ENCODE measurements at places on chromosomes 4 and X.

- no peak for DNase-seq
These were observed 34.0 kb upstream of the BMP15 start for GRCh38 chrX:50876551-50876950.

GRCh38 chr4:140643571-140644055 is 74.9 kb upstream of the UCP1 start:
- DNase-seq = no peak

DNA sequence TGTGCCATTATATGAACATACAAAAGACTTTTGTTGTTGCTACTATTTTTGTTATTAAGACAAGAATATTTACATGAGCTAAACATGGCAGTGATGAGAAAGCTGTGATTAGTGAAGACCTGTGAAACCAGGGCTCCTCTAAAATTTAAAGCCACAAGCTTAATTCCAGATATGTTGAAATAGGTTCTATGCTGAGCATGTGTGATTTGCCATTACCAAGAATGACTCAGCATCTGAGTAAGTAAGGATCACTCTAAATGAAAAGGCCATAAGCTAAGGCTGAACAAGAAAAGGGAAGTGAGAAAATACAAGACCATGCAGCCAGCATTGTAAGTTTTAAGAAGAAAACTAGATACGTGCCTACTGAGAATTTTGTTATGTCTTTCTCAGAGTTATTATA is 75.9 kb upstream of the CAMK2D start:
- DNase-seq = no peak

DNA sequence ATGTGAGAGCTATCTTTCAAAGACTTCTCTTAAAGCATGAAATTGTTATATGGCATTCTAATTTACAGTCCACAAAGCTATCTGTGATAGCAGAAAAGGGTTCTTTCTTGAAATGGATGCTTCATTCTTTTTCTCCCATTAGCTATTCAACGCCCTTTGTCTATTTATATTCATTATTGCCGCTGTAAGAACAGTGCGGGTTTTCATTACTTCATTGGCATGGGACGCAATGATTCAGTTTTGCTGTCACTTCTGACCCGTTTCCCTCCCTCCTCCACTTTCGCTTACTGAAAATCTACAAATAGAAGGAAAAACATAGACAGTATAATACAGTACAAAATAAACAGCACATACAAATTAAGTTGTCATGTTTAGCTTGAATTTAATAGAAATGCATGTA is 394.6 kb downstream of the PCDH7 start:
- no peak for DNase-seq

DNA sequence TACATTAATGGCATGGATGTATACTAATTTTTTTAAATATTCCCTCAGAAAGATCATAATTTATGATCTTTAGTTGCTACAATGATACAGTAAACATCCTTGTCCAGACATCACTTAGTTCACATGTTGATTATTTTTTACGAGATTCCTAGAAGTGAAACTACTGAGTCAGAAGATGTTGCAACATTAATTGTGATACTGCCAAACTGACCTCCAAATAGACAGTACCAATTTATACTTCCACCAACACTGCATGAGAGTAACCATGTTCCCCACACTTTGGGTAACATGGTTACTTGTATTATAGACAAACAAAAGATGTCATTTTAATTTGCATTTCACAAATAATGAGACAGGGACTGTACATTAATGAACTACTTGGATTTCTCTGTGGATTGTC is 19.6 kb downstream of the RCHY1 start:
- no peak for DNase-seq

GRCh38 chr4:148069086-148069894 is 337.4 kb downstream of the ARHGAP10 start:
- no peak for DNase-seq

GRCh38 chr4:102036619-102037376 is 246.3 kb downstream of the BANK1 start:
- DNase-seq = no peak

DNA sequence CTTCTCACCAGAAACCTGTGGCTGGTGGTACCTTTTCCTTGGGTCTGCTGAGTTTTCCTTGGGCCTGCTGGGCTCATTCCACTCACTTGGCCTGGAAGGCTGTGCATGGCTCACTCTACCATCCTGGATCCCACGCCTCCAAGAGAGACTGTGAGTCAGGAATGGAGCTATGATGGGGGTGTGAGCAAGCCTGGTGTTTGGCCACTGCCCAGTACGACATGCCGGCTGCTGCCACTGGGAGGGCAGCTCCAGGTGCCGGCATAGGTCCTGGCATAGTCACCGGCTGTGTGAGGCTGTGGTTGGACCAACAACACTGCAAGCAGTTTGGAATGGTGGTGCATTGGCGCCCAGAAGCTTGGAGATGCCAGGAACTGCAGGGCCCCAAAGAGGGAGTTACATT is 721.7 kb downstream of the PCDH18 start:
- no peak for DNase-seq

GRCh38 chr4:38131371-38132091 is 171.3 kb downstream of the PTTG2 start:
- DNase-seq = no peak

GRCh38 chrX:44036336-44036735 is 63.1 kb upstream of the NDP start:
- DNase-seq = peak; percentile 10

DNA sequence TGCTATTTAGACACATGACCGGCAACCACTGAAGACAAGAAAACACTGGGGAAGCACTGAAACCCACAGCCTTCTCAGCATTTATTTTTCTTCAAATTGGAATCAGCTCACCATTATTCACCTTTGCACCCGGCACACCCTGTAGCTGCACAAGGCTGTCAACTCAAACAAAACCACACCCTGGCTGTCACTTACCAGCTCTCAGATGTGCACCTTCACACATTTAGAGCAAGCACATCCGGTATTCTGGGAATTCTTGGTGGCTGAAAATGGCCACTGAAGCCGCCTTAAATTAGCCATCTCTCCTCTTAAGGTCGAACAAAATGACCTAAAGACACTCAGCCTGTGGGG is 5.9 kb downstream of the ZFYVE28 start:
- DNase-seq = no peak

- DNase-seq = no peak
These were observed 947.8 kb downstream of the C4orf33 start for GRCh38 chr4:130043732-130044160.

DNA sequence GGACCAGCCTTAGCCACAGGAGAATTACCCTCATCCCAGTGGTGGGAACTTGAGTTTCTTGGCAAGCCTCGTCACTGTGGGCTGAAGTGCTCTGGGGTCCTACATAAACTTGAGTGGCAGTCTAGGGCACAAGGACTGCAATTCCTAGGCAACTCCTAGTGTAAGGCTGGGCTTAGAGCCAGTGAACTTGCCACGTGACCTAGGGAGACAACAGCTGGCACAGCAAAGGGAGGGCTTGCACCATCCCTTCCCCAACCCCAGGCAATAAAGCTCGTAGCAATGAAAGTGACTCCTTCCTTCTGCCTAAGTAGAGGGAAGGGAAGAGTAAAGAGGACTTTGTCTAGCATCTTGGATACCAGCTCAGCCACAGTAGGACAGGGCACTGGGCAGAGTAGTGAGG is 81.8 kb downstream of the TEX11 start:
- no peak for DNase-seq

- peak; percentile 63 for DNase-seq
These were observed 8.6 kb downstream of the FAM200B start for GRCh38 chr4:15690020-15690809.

DNA sequence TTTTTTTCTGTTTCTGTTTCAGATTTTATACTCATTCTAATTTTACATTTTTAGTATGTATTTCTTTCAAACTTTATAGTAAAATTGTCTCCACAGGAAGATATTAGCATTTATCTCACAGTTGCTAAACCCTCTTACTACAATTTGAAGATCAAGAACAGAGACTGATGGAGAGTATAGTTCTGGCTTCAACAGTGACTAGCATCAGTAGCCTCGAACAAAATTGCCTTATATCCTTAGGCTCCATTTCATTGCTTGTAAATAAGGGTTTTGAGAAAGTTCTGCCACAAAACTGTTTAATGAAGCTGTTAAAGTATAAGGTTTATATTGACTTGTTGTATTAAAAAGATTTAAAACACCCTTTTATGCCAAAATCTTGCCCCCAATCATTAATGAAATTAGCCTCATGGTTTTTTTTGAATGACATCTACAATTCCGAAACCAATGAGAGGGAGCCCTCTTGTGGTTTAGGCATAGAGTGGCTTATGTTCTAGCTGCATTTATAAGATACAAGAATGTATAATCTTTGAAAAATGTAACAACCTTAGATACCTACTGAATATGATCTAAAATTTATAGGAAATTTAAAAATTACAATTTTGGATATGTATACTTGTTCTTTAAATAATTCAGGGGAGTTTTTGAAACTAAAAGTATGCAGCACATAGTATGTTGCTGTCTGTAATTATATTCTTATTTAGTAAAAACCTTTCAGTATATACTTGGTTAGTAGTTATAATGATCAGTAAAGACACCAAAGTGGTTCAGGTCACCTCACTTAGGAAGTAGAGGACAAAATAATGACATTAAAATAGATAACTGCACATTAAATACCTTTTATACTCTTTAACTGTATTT is 109.8 kb upstream of the HPGD start:
- peak; percentile 19 for DNase-seq

DNA sequence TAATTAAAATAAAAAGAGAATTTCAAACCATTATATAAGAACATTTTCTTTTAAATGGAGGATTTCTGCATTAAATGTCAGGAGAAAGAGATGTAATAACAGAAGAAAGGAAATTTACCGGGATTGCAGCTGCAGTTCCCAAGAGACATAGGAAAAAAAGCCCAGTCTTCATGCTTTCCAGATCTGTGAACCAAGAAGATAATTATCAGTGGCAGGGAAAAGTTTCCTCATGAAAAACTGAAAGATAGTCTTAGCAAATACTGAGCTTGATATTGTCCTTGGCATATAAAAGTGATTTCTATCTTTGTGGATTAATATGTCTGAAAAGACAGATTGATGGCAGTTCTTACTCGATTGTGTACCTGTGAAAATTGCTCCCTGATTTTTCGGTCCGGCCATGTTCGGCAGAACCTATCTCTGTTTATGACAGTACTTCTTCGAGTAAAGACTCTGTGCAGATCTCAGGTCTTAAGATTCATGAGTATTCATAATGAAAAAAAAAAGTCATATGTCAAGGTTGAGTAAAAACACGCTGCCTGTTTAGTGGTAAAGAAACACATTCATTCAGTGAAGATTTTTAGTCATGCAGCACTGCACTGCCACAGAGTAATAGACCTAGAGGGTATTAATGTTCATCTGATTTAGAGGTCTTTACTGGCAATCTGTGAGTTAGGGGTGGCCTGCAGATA is 29.6 kb downstream of the SPARCL1 start:
- DNase-seq = no peak

- peak; percentile 68 for DNase-seq
These were observed 1.4 kb downstream of the SLC16A2 start for GRCh38 chrX:74422576-74423288.

DNA sequence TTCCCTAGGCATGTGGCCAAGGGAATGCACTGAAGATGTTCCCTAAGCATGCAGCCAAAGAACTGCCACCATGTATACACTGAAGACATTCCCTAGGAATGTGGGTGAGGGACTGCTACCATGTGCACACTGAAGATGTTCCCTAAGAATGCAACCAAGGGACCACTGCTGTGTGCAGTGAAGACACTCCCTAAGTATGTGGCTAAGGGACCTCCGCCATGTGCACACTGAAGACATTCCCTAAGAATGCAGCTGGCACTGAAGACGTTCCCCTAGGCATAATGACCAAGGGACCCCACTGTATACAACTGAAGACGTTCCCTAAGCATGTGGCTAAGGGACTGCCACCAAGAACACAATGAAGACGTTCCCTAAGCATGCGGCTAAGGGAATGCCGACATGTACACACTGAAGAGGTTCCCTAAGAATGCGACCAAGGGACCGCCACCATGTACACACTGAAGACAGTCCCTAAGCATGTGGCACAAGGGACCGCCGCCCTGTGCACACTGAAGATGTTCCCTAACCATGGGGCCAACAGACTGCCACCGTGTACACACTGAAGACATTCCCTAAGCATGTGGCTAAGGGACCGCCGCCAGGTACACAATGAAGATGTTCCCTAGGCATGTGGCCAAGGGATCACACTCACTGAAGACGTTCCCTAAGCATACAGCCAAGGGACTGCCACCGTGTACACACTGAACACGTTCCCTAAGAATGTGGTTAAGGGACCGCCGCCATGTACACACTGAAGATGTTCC is 25.6 kb downstream of the DHRSX start:
- no peak for DNase-seq

- DNase-seq = peak; percentile 45
These were observed 63.3 kb downstream of the AFAP1 start for GRCh38 chr4:7876201-7876875.

GRCh38 chr4:152515678-152516077 is 20.2 kb downstream of the FBXW7 start:
- peak; percentile 42 for DNase-seq

- DNase-seq = no peak
These were observed 174.4 kb downstream of the FHIP1A start for GRCh38 chr4:151583157-151583914.

DNA sequence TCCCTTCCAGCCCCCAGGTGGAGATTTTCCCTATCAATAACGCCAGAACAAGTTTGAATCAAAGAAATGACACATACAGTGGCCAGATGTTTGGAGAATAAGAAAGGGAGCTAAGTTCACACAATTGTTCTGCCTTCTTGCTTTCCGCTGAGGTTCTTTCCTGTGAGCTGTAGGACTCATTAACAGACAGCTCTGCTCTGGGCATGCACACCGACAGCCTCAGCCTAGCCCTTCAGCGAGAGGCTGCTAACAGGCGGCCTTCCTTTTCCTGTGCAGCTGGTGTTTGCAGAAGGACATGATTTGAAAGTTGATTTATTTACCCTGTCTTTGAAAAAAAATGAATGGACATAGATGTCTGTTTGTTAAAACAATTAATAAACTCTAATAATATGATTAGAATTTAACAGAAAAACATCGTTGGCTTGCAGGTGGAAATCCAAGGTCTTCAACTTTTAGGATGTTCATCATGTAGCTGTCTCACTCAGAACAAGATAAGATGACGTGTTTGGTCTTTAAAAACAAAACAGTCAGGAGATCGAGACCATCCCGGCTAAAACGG is 183.3 kb downstream of the KDR start:
- no peak for DNase-seq

DNA sequence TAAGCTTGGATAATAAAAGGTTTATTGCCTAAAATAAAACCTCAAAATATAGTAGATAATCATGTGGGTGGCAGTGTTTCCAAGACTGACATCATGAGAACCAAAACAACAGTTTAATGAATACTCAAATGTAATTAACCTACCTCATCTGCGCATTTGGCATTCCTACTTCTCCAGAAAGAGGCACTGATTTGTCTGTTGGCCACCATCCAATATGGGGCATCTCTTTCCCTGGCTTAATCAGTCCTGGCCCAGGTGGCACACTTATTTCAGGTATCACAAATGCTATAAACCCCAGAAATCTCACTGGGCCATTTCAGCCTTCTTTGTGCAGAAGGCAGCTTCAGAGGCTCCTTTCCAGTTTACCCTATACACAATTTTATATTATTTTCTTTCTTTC is 192.2 kb downstream of the COMMD8 start:
- DNase-seq = no peak

GRCh38 chr4:87926554-87927098 is 48.9 kb upstream of the SPP1 start:
- no peak for DNase-seq

- DNase-seq = no peak
These were observed 332.7 kb downstream of the MID1IP1 start for GRCh38 chrX:39133971-39134370.
